ENCODE measurements at places on chromosomes 2 and 18.
A peak's percentile ranks its signal among the peaks of the same experiment; 100 is the strongest.

GRCh38 chr18:61764381-61764780, 128.4 kb downstream of the RNF152 start:
- DNase-seq: no peak

DNA sequence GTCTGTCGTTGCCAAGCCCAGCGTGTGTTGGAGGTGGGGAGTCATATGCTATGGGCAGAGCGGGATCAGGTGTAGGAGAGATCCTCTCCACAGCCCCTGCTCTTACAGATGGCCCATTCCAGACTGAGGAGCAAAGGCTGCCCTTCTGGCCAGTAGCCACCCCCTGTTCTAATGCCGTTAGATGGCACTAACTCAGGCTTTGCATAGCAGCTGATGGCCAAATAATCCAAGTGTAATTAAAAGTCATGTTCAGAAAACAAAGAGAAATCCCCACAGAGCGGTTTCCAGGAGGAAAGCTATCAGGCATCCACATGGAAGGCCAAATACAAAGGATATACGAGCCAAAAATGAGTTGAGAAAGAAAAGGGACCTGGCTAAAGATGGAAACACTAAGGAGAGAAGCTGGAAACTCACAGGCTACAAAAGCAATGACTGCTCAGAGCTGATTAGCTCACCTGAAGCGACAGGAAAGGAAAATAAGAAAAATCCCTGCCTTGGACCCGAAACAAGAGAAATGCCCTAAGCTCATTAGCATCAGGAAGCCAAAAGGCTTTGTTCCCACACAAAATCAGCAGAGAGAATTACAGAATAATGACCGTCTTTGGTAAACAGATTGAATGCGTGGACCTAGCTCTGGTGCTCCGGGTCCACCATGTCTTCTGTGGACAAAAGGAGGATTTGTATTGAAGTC, 1002.4 kb upstream of the KLHL29 start:
- no peak for DNase-seq

DNA sequence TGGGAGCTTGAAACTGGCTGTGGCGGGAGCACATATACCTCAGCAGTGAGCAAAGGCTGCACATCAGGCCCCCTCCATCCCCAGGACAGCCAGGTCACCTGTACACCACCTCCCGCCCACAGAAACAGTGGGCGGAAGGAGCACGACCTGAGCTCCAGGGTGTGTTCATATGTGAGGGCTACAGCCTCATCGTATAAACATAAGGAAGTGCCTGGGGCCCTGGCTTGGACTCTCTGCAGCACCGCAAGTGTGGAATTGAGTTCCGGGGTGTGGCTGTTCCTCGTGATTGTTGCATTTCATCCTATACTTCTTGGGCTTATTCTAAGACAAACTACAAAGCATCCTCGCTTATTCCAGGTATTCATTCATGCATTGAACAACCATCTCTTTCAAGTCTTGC, 60.1 kb upstream of the TPO start:
- DNase-seq: no peak

DNA sequence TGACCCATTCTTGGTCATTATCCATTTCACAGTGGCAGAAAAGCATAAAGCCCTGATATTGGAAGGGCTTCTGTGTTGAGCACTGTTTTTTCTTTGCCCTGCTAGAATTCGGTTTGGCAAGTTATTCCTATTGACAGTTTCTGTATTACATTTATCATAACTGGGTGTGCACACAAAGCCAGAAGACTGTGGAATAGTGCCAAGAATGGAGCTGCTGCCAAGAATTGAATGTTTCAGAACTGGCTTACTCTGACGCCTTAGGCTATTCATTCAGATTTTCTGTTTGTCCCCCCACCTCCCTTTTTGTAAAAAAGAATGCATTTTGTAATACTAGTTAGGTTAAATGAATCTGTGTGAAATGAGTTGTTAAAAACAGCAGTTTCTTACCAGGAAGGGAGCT, 12.7 kb downstream of the KDM3A start:
- peak; percentile 54 for DNase-seq

- DNase-seq: no peak
Measured at GRCh38 chr18:32530947-32531651, 60.4 kb upstream of the GAREM1 start.

DNA sequence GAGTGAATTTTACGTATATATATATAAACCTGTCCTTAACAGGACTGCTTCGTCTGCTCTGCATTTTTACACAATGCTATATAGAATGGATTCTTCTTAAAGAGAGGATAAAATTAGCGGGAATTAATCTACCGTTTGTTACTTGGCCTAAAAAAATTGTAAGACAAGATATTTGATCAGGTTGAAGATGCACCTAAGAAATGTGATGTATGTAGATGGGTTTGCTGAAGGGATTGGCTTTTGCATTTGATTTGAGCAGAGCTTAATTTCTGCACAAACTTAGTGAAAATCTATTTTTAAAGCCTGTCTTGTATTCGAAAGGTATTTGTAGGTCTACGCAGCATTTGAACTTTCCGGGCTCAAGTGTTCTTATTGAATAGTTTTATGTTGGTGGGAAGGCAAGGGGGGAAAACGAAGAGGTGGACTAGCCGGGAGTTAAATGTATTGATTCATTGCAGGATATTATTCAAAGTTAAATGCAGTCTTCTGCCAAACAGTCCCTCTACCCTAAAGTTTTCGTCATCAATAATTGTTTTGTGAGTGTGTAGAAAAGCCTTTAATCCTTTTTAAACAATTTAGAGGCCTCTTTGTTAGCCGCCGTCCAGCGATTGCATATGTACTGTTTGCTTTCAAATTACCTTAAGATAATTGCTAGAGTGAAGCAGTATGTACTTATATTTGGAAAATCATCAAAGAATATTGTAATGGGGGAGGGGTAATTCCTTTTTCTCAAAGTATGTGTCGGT, 1.2 kb downstream of the PPP1CB start:
- no peak for DNase-seq

DNA sequence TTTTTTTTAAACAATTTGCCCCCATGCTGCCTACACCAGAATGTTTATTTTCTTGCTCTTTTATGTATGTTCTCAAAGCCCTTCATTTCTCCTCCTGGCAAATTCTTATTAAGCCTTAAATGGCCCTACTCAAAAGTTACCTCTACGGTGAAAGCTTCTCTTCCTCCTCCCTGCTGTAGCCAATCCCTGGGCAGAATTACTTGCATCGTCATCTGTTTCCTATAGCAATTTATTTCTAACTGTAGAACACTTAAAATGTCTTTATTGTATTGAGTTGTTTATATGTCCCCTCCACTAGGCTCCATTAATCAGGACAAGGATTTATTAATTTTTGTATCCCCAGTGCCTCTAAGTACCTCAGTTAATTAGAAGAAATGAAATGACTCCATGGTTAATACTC, 2.5 kb upstream of the RAD51AP2 start:
- DNase-seq: no peak

All from left lung (tissue), 14 donors.